ENCODE measurements at places on chromosomes 2 and 18.

DNA sequence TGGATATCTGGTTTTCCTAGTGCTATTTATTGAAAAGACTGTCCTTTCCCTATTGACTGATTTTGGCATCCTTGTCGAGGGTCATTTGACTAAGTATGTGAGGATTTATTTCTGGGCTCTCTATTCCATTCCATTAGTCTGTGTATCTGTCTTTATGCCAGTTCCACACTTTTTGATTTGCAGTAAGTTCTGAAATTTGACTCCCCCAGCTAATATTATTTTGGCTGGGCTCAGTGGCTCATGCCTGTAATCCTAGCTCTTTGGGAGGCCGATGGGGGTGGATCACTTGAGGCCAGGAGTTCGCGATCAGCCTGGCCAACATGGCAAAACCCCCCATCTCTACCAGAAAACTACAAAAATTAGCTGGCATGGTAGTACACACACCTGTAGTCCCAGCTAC, 46.8 kb upstream of the GAREM2 start:
- no peak for DNase-seq

DNA sequence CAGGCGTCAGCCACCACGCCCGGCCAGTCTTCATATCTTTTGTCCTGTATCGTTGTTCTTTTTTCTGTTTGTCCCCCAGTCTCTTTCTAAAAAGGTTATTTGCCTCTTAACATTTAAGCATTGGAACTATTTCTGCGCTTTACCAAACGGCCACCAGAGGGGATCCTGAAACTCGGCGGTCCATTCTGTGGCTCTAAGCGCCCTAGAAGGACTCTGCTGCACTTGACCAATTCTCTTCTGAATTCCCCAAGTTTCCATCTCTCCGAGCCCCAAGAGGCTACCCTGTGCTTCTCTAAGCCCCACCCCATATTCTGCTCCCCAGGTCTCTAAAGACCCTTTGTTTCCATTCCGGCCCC, 33.1 kb upstream of the REG3G start:
- no peak for DNase-seq

DNA sequence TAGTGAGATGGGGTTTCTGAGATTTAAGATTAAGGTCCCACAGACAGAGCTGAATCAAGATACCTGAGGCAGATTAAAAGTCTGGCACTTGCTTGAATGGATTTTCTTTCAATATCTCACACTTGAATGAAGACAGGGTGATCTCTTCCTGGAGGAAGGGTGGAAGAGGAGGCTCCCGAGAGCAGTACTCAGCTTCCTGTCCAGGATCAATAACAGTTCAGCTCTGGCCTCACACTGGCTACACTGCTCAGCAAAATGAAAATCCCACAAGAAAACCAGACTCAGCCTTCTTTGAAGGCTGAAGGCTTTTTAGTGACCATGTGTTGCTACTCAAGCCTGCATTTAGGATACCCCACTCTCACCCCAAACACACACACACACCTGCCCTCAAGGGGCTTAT, 11.1 kb downstream of the ARHGEF33 start:
- no peak for DNase-seq

- peak; percentile 79 for DNase-seq
Measured at GRCh38 chr2:217065695-217066405, 206.0 kb upstream of the TNP1 start.

GRCh38 chr2:45280794-45281193, 271.5 kb upstream of the SIX2 start:
- DNase-seq: no peak

- DNase-seq: peak; percentile 20
Measured at GRCh38 chr18:73684647-73685046, 463.0 kb downstream of the FBXO15 start.

GRCh38 chr2:142320067-142320466, 189.3 kb upstream of the LRP1B start:
- DNase-seq: no peak

DNA sequence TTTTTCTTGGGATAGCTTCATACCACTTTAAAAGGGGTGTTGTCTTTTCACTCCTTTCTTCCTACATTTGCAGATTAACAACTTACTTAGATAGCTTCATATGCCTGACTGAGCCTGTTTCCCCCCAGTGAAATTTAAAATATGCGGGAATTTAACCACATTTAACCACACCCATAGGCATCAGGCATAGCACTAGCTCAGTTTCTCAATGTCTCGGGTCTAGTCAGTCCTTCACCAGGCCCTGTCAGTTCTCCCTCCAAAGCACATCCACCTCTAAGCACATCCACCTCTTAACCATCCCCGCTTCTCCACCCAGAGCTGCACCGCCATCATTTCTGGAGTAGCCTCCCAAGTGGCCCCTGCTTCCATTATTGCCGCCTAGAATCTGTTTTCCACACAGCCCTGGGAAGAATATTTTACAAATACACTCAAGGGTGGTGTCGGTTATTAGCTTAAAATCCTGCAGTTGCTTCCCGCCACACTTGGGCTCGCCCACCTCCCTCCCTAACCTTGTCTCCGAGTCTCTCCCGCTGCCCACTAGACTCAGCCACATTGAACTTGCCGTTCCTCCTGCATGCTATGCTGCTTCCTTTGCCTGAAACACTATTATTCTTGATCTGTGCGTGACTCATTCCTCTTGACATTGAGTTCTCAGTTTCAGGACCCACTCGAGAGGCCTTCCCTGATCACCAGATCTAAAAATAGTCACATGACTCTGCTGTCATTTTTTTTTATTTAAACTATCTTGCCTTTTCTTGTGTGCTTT, 68.3 kb downstream of the SPTBN1 start:
- no peak for DNase-seq

- DNase-seq: no peak
Measured at GRCh38 chr2:120224735-120225548, 1.7 kb upstream of the TMEM185B start.

- no peak for DNase-seq
Measured at GRCh38 chr2:121539750-121540469, 9.2 kb downstream of the RNU4ATAC start.

- DNase-seq: no peak
Measured at GRCh38 chr2:138589663-138590062, 88.1 kb downstream of the SPOPL start.

- peak; percentile 78 for DNase-seq
Measured at GRCh38 chr2:217510771-217511291, 492.0 kb downstream of the TNS1 start.

DNA sequence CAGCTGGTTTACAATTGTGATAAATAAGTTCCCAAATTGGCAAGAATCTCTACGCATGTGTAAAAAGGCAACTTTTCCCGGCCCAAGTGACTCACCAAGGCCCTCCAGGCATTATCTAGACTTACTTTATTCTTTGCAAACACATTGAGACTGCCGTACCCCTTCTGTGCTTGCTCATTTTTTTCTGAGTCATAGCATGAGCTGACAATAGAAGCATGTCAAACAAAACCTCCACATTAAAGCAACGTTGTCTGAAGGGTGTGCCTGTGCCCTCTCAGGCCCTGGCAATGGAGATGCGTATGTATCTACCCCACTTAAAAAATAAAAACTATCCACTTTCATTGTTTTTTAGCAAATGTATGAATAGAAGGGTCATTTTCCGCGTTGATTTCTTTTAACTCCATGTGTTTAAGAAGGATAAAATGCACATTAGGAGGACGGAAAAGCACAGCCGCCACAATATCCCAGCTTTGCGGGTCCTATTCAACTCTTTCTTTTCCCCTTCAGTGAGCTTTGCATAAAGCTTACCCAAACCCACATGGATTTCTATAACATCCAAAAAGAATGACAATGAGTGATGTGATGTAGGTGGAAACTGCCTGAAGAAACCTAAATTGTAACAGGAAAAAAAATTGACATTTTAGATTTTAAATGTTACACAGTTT, 298.2 kb downstream of the CDCA7 start:
- DNase-seq: peak; percentile 85

DNA sequence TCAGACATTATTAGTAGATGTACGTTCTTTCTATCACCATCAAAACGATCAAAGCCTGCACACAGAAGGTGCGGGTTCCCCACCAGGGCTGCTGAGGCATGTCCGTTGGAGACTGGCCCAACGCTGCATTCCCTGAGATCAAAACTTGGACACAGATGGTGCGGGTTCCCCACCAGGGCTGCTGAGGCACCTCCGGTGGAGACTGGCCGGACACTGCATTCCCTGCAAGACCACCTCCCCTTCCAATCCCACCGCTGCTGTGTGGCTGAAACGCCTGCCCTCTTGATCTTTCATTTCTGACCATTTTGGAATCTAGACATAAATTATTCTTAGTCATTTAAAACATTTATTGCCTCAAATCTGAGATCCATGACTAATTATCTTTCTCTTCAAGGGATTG, 254.2 kb upstream of the SALL3 start:
- no peak for DNase-seq

- no peak for DNase-seq
Measured at GRCh38 chr2:161238265-161238559, 70.0 kb upstream of the PSMD14 start.

GRCh38 chr18:54780285-54780861, 47.9 kb upstream of the RAB27B start:
- DNase-seq: no peak

GRCh38 chr2:173884025-173884802, 81.0 kb downstream of the SP3 start:
- DNase-seq: no peak

DNA sequence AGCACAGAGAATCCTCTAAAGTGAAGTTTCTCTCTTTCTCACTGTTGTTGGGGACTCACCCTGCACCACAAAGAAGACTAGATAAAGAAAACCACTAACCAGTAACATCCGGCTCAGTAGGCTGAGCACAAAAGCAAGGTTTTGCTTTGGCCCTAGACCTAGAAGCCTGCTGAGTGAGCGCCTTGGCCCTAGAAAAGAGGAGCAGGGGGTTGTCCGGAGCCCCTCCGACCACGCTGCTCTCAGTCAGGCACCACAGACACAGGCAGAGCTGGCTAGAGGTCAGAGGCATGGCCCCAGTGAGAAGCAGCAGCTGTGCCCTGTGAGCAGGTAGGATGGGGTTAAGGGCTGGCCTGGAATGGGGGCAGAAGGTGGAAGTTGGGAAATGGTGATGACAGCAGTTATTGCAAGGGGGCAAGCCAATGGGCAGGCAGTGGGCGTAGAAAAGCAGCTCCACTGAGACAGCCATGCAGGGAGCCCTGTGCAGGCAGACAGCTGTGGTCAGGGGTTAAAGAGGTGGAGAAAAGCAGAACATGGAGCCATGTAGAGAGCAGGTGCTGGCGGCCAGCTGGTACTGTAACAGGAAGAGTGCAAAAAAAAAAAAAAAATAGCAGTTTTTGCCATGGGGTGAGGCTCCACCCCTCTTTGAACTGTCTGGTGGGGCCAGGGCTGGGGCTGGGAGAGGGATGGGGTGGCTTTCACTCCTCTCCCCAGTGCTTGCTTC, 36.9 kb upstream of the SLC14A1 start:
- DNase-seq: no peak

- peak; percentile 22 for DNase-seq
Measured at GRCh38 chr2:158099716-158100115, 2.0 kb upstream of the UPP2 start.

- DNase-seq: no peak
Measured at GRCh38 chr18:22552899-22553460, 135.3 kb upstream of the CTAGE1 start.

GRCh38 chr2:218570850-218571249, 2.2 kb downstream of the CNOT9 start:
- peak; percentile 13 for DNase-seq

DNA sequence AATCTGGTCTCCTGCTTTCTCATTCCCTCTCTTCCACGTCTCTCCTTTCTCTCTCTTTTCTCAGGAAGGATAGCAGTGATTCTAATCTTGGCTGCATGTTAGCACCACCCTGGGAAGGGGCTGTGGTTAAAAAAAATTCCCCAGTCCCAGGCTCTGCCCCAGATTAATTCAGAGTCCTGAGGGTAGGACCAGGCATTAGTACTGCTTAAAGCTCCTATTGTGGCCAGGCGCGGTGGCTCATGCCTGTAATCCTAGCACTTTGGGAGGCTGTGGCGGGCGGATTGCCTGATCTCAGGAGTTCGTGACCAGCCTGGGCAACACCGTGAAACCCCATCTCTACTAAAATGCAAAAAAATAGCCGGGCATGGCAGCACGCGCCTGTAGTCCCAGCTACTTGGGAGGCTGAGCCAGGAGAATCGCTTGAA, 35.4 kb upstream of the EML4 start:
- no peak for DNase-seq

DNA sequence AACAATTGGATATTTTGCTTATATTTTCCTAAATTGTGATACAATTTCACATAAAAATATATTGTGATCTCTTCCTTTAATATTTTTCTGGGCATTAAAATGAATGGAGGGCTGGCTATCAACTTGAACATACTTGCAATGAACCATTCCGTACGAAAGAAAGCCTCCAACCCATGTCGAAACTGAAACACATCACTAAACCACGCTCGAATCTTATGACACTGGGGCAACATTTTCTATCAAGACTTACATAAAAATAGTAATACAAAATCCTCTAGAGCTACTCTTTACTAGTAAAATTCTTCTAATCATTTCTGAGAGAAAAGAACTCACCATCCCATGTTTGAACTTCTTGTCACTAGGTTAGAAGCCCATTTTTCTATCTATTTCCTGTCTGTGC, 132.8 kb upstream of the DOK6 start:
- no peak for DNase-seq

DNA sequence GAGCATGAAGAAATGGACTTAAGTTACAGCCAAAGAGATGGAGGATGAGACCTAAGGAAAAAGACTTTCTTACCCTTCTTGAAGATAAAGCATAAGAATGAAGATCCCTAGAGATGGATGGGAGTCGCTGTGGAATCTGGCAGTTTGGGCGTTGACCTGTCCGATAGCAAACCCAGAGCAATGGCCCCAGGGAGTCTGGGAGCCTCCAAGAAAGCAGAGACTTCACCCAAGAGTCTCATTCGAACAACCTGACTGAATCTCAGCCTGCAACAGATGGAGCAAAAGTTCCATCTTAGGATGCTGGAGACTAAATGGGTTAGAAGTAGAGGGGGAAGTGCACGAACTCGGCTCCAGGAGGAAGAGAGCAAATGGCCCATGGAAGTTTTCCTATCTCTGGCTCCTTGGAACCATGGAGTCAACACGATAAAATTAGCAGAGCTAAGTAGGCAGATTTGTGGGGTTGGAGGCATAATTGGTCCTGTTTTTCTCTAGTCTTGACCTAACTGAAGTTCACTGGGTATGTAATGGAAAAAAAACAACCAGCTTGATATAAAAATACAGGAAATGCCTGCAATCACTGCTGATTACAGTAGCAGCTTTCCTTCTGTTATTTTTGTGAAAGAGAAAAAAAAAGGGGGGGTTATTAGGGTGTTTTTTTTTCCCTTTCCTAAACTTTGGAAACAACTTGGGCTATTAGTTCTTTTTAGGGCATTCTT, 178.4 kb upstream of the EPAS1 start:
- no peak for DNase-seq

All from non-pigmented ciliary epithelial cell (primary cell).